ENCODE measurements at places on chromosomes 3 and 15.

- DNase-seq = no peak
Measured at GRCh38 chr3:197782230-197782629, 8.8 kb upstream of the LRCH3 start.

GRCh38 chr15:32105258-32106241, 75.2 kb downstream of the CHRNA7 start:
- DNase-seq = no peak

- DNase-seq = peak; percentile 58
Measured at GRCh38 chr3:8371085-8371551, 130.5 kb upstream of the LMCD1 start.

- no peak for DNase-seq
Measured at GRCh38 chr3:16820485-16820884, 64.3 kb upstream of the PLCL2 start.

- DNase-seq = no peak
Measured at GRCh38 chr3:5056111-5056391, 66.0 kb upstream of the ARL8B start.

DNA sequence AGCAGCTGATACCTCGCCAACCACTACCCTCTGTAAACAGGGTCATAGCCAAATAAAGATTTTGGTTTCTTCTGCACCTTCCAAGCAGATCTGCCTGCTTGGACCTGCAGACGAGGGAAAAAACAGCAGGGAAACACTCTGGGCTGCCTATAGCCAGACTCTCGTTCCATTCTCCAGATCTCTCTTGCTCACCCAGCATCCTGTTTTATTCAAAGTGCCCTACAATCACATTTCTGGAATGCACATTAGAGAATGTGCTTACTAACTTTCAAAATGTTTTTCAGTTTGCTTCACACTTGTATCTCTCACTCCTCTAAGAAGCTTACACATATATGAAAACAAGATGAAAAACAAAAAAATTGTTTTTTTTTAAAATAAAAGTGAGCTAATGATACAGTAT, 71.4 kb downstream of the MLH1 start:
- no peak for DNase-seq

- no peak for DNase-seq
Measured at GRCh38 chr3:17369973-17370372, 372.5 kb downstream of the TBC1D5 start.

DNA sequence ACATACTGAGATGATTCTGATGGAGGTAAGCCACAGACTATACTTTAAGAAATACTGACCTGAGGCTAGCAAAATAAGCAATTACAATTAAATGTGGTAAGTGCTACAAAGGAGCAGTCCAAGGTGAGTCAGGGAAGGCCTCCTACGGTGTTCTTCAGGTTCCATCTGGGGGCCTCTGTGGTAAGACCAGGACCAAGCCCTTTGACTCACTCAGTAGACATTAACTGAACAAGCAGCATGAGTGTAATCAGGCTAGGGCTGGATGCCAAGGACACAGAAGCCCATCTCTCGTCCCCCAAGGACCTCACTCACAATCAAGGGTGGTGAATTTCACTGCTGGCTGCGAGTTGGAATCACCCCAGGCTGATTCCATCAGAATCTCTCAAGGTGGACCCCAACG, 37.3 kb downstream of the DZIP1L start:
- DNase-seq = peak; percentile 48

GRCh38 chr15:76160426-76161152, 100.8 kb downstream of the TMEM266 start:
- no peak for DNase-seq

GRCh38 chr3:30082652-30083051, 523.7 kb upstream of the TGFBR2 start:
- no peak for DNase-seq

GRCh38 chr15:92637626-92638025, 17.9 kb downstream of the FAM174B start:
- no peak for DNase-seq

DNA sequence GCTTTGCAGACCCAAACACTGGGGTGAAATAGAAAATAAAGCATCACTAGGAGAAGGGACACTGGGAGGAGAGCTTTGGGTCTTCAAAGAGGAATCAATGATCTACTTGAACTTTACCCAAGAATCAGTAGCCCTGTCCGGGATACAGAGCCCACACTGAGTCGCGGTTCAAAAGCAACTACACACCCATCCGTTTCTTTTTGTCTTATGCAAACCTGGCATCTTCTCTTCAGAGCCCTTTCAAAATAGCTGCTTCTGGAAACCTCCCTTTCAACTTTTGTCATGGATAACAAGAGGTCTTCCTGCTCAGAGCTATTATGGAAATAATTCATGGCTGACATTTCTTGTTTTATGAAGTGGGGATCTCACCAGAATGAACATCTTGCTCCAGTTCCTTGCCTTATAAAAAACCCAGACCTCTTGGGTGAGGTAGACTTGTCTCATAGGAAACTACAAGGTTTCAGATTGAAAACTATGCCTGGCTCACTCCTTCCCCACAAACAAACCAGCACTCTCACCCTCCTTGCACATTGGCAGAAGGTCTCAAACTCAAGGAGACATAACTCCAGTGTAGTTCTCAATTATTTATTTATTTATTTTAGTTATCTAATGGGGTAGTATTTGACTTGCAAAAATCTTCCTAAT, 115.1 kb upstream of the ARHGEF3 start:
- DNase-seq = no peak

DNA sequence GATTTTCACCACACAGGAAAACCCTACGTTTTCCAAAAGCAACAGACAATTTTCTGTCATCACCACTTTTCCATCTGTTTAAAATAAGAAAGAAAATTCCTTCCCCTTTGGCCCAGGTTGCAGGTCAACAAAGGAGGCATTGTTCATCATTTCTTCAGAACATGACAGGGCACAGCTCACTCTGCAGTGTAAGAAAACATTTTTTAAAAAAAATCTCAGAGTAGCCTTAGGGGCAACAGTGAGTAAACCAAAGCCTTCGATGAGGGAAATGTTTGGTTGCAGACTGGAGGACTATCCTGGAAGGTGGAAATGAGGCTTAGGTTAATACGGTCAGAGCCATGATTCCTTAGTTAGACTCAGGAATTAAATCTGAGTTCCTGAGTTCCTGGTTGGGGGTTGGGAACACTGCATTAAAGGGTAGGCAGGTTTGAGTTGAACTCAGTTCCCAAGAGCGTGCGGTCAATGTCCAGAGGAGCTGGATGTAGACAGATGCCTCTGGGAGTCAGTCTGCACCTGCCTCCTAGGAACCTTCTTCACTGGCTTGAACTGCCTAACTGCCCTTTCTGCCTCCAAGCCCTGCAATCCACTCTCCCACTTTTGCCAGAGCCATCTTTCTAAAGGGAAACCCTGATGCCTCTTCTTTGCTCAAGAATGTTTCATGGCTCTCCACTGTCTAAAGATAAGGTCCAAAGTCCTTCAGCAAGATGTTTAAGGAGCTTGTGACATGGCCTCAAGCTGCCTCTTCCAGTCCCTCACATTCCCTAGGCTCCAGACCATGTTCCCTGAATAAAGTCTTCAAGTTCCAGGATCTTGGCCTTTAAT, 3.3 kb upstream of the HES1 start:
- no peak for DNase-seq

DNA sequence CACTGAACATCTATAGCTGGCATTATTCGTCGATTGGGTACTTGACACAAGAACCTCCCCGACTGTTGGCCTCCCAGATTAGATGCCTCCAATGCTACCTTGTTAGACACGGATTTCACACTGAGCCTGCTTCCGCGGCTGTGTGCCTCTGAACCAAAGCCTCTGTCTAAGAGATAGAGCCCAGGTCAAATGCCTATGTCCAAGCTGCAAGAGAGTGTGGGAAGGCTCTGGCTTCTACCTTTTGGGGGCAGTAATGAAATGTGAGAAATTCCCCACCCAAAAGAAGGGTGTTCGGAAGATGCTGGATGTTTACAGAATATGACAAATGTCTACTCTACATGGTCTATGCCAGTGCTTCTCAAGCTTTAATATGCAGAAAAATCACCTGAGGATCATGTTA, 2.0 kb upstream of the RPUSD2 start:
- DNase-seq = no peak

DNA sequence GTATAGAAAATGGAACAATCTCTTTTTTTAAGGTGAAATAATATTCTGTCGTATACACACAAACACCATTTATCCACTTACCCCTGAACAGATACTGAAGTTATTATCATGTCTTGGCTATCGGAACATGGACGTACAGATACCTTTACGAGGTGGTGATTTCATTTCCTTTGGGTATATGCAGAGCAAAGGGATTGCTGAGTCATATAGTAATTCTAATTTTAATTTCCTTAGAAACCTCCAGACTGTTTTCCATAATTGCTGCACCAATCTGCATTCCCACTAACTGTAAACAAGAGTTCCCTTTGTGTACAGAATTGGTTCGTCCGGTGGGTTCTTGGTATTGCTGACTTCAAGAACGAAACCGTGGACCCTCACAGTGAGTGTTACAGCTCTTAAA, 179.4 kb downstream of the SHOX2 start:
- DNase-seq = no peak

- DNase-seq = no peak
Measured at GRCh38 chr3:136193278-136194054, 2.7 kb downstream of the MSL2 start.

DNA sequence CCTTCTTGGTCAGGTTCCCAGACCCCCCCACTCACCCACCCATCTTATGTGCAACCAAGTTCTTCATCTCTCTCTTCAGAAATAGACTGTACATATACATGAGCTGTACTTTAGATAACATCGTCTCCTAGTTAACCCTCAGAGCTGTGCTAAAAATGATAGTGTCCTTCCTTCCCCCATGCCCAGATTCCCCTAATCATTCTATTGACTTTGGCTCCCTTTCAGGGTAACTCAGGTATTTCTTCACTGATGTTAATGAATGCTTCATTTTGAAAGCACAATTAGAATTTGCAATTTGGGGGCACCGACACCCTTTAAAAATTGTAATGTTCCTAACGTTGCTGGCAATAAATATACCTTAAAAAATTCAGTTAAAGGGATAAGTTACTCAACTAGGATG, 10.9 kb downstream of the PARP9 start:
- no peak for DNase-seq

- DNase-seq = no peak
Measured at GRCh38 chr3:48619541-48620524, 1.7 kb downstream of the TMEM89 start.

GRCh38 chr3:155086051-155086450, 5.9 kb downstream of the MME start:
- DNase-seq = no peak

DNA sequence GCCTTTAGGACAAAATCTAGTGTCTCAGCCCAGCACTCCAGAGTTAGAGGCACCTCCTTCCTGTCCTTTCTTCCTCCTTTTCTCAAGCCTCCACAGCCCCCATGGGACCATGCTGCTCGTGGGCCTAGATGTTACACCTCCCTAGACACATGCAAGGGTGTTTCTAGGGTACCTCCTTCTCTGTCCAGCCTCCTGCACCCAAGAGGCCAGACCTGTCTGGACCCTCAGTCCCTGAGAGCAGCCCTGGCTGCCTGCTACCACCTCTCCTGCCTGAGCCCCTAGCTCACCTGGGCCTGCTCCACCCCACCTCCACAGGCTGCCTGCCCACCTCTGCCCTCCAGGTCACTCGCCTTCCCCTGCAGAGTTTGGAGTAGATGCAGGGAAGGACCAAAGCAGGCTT, 5.2 kb downstream of the LOXL1 start:
- DNase-seq = no peak

- DNase-seq = peak; percentile 78
Measured at GRCh38 chr3:160027541-160028195, 39.0 kb downstream of the IL12A start.

- peak; percentile 86 for DNase-seq
Measured at GRCh38 chr15:80550219-80550907, 144.7 kb upstream of the ABHD17C start.

DNA sequence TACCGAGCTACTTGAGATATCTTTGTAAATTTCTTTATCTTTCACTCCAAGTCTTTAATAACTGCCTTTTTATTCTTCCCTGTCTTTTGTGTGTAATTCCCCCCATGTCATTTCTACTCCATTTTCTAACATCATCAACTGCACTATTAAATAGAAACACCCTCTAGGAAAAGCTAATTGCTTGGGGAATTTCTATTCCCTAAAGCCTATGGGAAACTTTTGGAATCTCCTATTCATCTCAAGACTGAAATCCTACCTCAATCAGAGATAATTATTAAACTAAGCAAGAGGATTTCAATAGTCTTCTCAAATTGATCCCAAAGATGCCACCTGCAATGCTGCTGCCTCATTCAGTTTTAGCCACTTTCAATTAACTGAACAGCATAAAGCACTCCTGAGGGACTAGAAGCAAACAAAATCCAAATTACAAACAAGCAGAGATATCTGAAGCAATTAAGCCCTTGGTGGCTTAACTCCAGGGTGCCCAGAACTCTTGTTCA, 598.7 kb downstream of the IGSF11 start:
- no peak for DNase-seq

- DNase-seq = no peak
Measured at GRCh38 chr3:98573181-98573728, 20.2 kb downstream of the CPOX start.

DNA sequence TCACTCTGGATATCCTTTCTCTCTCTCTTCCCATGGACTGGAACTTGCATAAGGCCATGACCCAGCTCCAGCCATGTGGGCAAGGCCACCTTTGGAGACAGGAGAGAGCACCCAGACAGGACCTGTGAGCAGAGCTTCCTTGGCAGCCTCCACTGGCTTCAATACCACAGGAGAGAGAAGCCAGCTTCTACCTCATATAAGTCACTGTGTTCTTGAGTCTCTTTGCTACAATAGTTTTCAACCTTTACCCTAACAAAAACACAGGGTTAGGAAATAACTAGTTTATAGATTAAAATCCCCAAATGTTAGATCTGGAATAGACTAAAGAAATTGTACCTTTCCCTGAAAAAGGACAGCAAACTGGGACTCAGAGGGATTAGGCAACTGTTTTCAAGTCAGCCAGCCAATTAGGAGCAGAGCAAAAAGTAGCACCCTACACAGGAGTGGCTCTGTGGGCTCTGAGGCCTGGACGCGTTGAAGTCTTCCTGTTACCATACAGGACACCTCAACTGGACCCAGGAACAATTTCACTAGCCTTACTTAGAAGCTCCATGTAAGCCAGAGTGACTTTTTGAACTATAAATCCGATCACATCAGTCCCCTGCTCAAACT, 211.5 kb upstream of the ICE2 start:
- DNase-seq = no peak

DNA sequence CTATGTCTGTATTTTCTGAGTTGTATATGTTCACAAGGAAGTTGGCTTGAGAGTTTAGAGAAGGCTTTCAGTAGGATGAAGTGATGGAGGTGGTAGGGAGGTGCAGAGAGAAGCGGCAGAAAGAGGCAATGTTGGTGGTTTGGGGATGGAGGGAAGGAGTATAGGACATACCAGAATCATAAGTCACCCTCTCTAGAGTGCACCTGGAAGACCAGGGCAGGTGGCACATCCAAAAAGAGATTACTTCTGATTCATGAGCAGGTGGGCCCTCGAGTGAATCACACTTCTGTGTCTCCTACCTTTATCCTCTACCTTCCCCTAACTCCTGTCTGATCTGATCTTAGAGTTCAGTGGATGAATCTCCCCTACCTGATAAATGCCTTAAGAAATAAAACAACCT, 41.8 kb upstream of the MRPL3 start:
- DNase-seq = no peak

Measured in HFFc6 (cell line).